Stimulated activated CD4-positive, alpha-beta T cell treated with anti-CD3 and anti-CD28 coated beads, TNF-alpha, amount 100 ng/mL, for 1 hour (primary cell): ENCODE measurements at places on chromosomes 3 and 15.

- DNase-seq = no peak
These were observed 15.4 kb downstream of the ZNF148 start for GRCh38 chr3:125359700-125360099.

GRCh38 chr3:28243424-28244106, 2.1 kb downstream of the CMC1 start:
- no peak for DNase-seq

GRCh38 chr3:30286007-30286669, 320.3 kb upstream of the TGFBR2 start:
- DNase-seq = no peak

DNA sequence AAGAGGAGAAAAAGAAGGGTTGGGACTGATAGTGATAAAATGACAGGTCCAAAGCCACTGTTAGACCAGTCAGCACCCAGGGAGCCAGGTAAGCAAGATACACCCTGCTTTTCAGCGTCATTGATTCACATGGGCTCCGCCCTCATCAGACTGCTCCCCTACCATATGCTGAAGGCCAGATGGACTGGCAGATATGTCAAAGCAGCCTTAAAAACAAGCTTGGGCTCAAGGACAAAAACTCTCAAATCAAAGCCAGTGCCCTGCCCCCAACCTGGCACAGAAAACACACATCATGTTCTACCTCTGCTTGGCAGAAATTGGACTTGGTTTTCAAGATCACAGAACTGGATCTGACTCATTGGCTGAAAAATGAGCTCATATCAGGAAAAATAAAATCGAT, 33.4 kb downstream of the SH3BP5 start:
- no peak for DNase-seq

- no peak for DNase-seq
These were observed 461.3 kb upstream of the NAALADL2 start for GRCh38 chr3:174397848-174398247.

- DNase-seq = no peak
These were observed 184.3 kb downstream of the ANXA2 start for GRCh38 chr15:60213377-60214000.

- no peak for DNase-seq
These were observed 34.7 kb downstream of the SCG5 start for GRCh38 chr15:32676169-32676568.

GRCh38 chr3:5972586-5972985, 785.1 kb downstream of the EDEM1 start:
- no peak for DNase-seq

DNA sequence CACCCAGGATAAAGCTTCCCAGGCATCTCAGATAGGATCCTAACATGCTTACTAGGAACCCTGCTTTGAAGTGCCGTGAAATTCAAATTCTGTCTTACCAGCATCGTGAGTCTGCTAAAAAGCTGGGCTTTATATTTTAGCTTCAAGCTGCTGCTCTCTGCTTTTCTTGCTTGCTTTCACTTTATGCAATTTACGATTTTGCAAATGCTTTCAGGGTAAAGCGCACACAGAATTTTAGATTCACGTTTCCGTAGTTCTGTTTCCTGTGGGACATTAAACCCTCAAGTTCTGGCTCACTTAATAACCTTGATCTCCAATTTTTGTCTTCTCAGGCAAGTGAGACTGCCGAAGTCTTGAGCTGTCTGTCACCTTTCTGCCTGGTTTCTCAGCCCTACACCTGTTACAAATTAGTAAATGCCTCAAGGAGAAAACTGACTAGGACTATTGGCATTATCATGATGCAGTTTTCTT, 170.5 kb upstream of the TGFBR2 start:
- DNase-seq = no peak

DNA sequence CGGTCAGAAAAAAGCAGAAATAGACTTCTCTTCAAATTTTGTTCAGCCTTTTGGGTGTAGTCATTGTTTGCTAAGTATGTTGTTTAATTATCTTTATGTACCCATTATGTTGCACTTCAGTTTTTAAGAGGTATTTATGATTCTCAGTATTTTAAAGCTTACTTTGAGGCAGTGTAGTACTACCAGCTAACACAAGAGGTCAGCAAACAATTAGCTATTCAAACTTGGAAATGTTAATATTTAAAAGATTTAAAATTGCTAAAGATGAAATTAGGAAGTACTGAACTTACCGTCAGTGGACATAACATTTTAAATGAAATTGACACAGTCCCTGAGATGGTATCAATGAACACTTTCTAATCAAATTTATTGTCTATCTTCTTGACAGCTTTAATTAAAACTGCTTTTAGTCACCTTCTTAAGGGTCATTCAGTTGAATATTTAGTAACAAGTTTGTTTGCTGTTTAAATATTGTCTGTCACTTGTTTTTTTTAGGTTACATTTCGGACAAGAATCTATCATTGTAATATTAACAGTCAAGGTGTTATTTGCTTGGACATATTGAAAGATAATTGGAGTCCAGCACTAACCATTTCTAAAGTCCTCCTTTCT, 28.1 kb downstream of the NKIRAS1 start:
- DNase-seq = no peak

GRCh38 chr3:181723625-181724191, 12.0 kb downstream of the SOX2 start:
- no peak for DNase-seq

DNA sequence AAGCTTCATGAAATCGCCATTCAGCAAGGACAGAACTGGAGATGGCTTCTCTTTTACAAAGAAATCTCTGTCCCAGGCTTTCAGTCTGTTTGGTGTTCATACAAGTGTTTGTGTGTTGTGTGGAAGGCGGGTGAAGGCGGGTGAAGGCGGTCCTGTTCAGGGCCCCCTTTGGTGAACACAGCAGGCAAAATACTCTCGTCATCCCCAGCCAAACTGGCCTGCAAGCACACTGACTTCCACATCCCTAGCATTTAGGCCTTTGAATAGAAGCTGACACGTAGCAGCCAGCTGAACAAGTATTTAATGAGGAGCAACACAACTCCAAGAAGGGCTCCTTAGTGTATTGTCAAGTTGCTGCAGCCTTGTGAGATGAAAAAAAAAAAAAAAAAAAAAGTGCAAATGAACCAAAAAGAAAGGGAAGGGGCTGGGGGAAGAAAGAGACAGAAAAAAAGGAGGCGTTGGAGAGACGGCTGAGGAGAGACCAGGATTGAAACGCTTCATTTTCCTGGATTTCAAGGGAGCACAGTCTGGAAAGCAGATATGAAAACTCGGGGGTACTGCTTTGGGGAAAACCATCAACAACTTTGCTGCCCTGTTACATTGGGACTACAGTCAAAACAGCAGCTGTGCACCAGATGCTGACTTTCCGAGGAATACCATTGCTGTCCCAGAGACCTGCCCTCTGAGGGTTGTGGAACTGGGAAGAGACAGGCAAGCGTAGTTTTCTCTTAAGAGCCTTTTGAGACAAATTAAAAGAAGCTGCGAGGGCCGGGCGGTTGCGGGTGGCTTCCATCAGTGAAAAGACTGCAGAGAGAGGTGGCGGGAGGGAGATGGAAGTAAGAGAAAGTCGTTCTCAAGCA, 74.6 kb downstream of the TGFBR2 start:
- no peak for DNase-seq

DNA sequence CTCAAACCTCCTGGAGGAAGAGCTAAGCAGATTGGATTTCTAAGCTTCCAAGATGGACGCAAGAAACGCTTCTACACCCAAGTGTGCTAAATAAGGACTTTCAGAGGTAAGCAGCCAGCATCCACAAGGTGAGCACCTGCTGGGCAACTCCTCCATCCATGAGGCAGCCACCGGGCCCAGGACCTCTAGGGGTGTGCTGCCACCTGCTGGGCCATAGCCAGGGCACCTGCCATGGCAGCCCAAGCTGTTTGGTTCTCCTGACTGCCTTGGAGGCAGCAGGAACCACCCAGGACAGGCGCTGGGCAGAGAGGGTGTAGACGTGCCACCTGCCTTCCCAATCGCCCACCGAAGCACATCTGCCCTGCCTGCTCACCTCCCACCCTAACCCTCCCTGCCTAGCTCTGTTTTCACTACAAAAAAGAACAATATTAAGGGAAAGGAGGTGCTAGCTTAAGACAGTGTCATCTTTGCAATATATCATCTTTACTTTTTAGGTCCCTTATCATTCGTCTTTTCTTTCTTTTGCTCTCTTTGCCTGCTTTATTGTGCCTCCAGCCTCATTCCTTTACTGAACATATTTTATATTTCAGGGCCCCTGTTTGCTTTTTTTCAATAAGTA, 12.9 kb downstream of the C15orf62 start:
- peak; percentile 74 for DNase-seq

DNA sequence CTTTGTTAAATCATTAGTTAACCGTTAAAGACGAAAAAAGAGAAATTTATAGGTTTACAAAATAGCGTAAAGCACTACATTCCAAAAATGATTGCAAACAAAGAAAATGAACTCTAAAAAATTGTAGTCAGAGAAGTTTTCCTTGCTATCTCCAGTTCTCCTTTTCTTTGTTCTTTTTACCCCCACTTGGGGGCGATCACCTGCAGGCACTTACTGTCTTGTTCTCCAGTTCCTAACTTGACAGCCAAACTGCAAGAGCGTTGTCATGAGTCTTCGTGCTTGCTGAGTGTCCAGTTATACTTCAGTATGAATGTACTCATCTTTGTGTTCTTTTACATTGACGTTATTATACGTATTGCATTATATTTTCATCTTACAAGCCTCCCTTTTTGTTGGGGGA, 54.5 kb downstream of the CHD2 start:
- DNase-seq = no peak

GRCh38 chr3:139219463-139219862, 124.4 kb upstream of the MRPS22 start:
- no peak for DNase-seq

DNA sequence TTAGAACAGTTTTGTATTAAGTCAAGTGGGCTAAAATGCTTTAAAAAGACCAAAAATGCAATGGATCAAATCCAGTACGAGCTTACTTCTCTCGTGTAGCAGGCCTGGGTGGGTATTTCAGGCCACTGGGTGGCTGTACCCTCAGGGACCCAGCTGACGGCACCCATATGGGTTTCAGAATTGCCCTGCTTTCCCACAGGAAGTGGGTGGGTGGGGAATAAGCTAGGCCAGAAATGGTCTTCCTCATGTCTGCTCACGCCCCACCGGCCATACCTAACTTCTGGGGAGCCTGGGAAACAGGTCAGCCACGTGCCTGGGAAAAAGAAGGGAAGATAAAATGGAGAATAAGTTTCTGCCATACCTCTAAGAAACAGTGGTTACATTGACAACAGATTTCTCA, 20.3 kb downstream of the GPR160 start:
- DNase-seq = no peak

- no peak for DNase-seq
These were observed 44.4 kb downstream of the PCOLCE2 start for GRCh38 chr3:142844339-142844977.

DNA sequence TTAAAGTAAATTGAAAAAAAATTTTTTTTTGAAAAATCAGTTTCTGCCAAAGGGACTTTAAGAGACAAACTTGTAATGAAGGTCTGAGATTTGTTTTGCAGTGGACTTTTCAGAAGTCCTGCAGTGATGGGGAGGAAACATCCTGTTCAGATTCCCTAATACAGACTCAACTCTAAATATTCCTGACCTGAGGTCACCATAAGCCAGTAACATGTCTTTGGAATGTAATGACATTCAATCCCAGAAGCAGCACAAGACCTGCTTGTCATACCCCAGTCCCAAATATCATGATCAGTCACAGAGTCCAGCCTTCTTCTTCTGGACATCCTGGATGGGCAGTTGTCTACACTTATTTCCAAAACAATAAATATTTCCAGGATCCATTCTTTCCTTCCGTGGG, 53.6 kb downstream of the TMEM39A start:
- no peak for DNase-seq

DNA sequence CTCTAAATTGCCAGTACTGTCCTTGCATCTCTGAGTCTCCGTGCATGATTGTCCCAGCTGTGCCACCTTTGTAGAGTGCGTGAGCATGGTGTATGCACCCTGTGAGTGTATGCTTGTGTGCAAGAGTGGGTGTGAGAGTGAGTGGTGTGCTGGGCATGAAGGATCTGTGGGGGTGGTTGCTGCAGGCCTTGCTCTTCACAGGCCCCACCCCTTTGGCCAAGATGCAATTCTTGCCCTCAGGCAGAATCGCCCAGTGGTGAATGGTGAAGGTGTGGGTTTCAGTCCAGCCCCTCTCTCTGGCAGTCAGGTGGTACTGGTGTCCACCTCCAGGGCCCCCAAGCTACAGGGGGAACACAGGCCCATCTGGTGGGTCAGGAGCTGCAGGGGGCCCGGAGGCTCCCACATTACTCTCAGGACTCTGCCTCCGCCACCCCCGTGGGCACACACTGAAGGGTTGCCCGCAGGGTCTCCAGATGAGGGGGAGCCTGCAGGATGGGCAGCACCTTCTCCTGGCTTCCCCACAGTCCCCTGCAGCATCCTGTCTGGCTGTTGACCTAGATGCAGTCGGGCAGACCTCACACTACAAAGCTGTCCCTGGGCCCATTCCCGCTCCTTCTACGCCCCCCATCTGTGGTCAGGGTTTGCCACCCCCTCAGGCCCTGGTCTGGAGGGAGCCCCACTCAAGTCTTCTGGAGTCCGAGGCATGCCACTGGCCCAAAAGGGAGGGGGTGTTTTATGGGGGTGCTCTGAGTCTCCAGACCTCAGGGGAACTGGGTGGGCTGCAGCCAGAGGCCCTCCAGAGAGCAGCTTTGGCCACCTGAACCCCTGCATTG, 8.3 kb upstream of the ROPN1B start:
- DNase-seq = no peak

DNA sequence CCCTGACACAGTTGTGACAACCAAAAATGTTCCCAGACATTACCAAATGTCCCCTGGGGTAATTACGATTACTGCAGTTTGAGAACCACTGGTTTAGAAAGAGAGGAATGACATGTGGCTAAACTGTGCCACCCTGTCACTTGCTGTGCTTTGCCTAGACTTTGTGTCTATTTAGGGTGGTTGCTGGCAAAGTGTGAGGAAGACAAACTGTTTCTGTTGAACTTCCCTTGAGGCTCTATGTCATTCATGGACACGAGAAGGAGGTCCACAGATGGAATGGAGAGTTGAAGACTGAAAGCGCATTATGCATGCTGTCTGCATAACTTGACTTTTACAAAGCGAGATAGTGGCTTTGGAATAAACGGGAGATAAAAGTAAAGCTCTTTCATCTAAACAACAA, 316.7 kb downstream of the FEZF2 start:
- DNase-seq = no peak
